ENCODE measurements at places on chromosomes 4 and X.

DNA sequence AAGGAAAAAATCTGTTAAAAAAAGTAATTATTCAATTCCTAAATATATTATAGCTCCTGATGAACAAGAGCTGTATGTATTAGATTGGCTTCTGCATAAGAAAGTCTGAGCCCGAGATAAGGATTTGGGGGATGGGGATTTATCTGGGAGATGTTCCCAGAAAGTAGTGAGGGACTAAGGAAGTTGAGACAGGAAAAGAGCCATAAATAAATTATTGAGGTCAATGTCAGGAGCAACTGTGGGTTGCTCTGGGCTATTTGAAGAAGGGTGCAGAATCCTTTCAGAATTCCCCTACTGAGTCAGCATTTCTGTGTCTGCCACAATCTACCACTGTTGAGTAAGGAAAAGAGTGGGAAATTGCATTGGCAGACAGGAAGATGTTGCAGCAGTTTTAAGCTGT, 3.1 kb upstream of the TDO2 start:
- DNase-seq: no peak

GRCh38 chr4:158808399-158808798, 39.6 kb downstream of the FNIP2 start:
- no peak for DNase-seq

DNA sequence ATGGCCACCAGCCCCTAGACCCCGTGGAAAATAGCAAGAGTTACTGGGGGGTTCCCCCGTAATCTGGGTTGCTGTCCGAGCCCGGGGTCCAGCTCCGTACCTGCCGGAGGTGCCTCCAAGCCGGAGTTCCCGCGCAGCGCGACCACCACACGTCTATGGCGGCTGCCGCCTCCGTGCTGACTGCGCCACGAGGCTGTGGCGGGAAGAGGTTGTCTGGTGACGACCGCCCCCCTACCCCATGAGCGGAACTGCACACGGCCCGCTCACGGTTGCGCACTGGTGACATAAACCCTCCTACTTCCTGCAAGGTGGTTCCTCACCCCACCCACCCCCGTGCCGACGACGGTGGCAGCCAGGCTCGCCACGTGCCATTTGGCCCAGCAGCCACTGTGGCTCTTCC, at the start of gene PNMA5:
Gene PNMA5 (minus strand): TSS at position 184 of the 400 bp plus-strand sequence. CDS start 2,518 bp downstream, outside the sequence.
- DNase-seq: no peak

GRCh38 chr4:162565730-162566129, 401.9 kb upstream of the FSTL5 start:
- DNase-seq: no peak

- DNase-seq: no peak
Observed at GRCh38 chr4:137609718-137610430, 77.6 kb upstream of the PCDH18 start.

GRCh38 chrX:56600987-56601386, 37.6 kb downstream of the UBQLN2 start:
- no peak for DNase-seq

DNA sequence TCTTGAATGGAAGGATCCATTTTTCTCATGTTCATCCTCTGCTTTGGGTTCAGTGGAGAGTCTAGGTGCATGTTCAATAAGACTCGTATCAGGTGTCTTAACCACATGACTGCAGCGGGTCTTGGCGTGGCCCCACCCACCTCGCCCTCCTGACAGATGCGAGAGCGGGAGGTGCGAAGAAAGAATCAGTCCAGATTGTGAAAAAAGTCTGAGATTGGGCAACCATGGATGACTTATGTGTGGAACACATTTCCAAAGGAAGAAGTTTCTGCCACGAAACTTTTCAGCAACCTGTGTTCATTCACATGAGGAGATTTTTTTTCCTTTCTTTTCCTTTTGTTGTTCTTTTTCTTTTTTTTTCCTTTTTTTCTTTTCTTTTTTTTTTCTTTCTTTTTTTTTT, 66.8 kb downstream of the NSD2 start:
- no peak for DNase-seq

DNA sequence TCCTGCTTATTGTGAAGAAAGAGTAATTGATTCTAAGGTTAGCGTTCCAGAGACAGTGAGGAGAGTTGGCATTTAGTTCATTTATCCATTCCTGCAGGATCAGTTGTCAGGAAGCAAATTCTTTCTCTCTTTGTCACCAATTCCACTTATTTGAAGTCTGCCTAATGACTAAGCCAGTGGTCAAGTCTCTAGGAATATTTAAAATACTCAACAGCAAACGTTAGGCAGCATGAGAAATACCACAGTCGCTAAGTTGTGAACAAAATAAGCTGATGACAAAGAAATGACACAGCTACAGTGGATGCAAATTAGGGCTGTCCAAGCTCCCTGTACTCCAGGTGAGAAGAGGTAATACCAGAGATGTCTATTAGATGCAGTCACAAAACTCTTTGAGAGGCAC, 6.6 kb upstream of the MAGEB17 start:
- peak; percentile 53 for DNase-seq

All from kidney capillary endothelial cell (primary cell).